Activated CD8-positive, alpha-beta T cell treated with anti-CD3 and anti-CD28 coated beads, Interleukin-2, amount 10 ng/mL, durations not matched to agents 7 days and 5 days (primary cell): ENCODE measurements at places on chromosomes 6 and 20. TPM values are rescaled to one million over a fixed set of nuclear protein-coding genes. Genes with fewer than 3 reads are reported as not detected.

- peaks cover 2% of the 10 kb centered on the region for H3K27me3 ChIP-seq
- no peak overlapping the region for H3K27ac ChIP-seq
- DNase-seq: no peak
- H3K4me1 ChIP-seq: peaks cover 7% of the 10 kb centered on the region
These were observed 134.4 kb downstream of the ARHGAP18 start for GRCh38 chr6:129575378-129576118.

GRCh38 chr6:11718463-11718862 is 60.1 kb downstream of the ADTRP start:
- DNase-seq: no peak
- H3K27ac ChIP-seq: no peak overlapping the region
- peaks cover 15% of the 10 kb centered on the region for H3K36me3 ChIP-seq
- H3K27me3 ChIP-seq: no peaks in the 10 kb centered on the region
- H3K4me1 ChIP-seq: peaks cover 34% of the 10 kb centered on the region

CCM2L gene
- not detected for total RNA-seq

DNA sequence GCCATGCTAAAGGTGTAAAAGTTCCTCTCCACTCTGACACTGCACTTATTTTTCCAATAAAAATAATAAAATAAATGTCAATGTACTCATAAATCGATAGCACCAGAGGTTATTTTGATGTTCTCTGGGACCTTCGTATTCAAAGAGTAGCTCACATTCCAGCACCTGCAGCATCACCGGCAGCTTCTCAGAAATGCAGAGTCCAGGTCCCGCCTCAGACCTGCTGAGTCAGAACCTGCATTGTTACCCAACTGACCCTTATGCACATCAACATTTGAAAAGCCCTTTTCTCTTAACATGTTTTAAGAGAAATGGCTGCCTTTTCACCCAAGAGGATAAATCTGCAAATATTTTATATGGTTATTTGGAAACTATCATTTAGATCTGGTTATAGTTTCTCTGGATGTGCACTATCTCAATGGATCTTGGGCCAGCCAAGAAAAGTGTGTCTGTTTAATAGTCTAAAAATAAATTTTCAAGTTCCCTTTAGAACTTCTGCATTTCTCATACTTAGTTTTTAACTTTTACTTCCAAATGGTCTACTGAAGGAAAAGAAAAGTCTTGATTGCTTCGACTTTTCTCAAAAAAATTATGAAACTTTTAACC is 216.2 kb upstream of the PRDM1 start:
- H3K4me1 ChIP-seq: no peaks in the 10 kb centered on the region
- peaks cover 35% of the 10 kb centered on the region for H3K27me3 ChIP-seq
- H3K36me3 ChIP-seq: peaks cover 2% of the 10 kb centered on the region
- DNase-seq: no peak
- no peak overlapping the region for H3K27ac ChIP-seq

- no peaks in the 10 kb centered on the region for H3K36me3 ChIP-seq
- no peaks in the 10 kb centered on the region for H3K4me1 ChIP-seq
- no peak overlapping the region for H3K4me3 ChIP-seq
- H3K27me3 ChIP-seq: no peaks in the 10 kb centered on the region
- H3K27ac ChIP-seq: no peak overlapping the region
- no peak for DNase-seq
These were observed 98.7 kb downstream of the SULF2 start for GRCh38 chr20:47686545-47686944.
